ENCODE measurements at places on chromosomes 1 and 21.

DNA sequence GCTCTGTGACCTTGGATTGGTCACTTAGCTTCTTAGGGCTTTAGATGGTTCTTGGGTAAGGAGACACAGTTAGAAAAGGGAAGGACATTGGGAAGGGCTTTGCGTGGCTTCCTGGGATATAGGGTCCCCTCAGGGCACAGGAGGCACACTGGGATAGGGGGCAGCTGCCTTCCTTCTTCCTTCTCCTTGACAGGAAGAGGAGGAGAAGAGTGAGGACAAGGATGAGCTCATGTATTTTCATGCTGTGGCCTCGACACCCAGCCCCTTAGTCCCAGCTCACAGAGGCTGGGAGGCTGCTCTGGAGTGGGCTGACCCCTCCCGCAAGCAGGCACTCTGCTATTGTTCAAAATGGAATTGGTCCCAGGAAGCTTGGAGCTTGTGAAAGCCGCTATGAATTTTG is 45.7 kb upstream of the POU3F1 start:
- DNase-seq: no peak

DNA sequence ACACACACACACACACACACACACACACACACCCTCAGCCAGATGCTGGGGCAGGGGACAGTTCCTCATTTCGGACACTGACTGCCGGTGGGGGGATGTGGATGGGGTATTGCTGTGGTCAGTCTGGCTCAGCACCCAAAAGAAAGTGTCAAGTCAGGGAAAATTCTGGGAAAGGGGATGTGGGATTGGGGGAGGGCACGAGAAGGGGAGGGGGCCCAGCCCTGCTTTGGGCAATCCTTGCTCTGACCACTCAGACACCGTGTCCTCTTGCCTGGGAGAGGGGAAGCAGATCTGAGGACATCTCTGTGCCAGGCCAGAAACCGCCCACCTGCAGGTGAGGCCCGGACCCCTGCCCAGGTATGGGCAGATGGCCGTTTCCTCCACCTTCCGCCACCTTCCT is at the start of gene C1QC:
TSS of gene C1QC (plus strand) at position 253 of the 400 bp plus-strand sequence. CDS start 391 bp downstream, outside the sequence.
- DNase-seq: no peak

DNA sequence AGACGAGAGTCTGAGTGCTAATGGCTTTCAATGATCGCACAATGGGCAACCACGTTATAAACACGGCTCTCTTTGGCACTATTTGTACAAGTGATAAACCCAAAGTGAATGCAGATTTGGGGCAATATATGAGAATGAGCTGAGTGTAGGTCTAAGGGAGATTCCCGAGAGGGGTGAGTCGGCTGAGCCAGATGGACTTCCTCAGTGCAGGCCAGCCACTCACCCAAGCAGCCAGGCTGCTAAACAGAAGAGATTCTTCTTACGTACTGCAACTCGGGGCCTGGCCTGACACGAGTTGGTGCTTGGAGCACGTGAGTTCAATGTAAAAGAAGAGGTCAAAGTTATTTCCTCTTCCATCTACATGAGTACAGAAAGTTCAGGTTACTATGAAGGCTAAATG is 6.2 kb upstream of the MIXL1 start:
- no peak for DNase-seq

GRCh38 chr21:45322960-45323461 is 35.3 kb upstream of the POFUT2 start:
- DNase-seq: no peak

DNA sequence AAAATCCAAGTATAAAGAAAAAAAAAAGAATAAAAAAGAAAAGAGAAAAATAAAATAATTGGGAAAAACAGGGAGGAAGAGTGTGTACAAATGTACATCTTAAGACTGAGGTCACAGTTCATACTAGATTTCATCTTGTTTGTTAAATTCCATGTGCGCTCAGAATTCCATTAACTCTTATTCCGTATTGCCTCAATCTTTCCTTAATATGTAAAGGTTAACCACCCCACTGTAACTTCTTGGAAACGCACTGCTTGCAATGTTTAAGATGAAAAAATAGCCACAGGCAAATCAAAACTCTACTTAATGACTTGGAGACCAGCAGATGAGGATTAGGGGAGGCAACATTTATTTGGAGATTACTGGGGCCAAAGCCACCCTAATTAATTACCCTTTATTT is 23.9 kb upstream of the KCNE1 start:
- DNase-seq: no peak

DNA sequence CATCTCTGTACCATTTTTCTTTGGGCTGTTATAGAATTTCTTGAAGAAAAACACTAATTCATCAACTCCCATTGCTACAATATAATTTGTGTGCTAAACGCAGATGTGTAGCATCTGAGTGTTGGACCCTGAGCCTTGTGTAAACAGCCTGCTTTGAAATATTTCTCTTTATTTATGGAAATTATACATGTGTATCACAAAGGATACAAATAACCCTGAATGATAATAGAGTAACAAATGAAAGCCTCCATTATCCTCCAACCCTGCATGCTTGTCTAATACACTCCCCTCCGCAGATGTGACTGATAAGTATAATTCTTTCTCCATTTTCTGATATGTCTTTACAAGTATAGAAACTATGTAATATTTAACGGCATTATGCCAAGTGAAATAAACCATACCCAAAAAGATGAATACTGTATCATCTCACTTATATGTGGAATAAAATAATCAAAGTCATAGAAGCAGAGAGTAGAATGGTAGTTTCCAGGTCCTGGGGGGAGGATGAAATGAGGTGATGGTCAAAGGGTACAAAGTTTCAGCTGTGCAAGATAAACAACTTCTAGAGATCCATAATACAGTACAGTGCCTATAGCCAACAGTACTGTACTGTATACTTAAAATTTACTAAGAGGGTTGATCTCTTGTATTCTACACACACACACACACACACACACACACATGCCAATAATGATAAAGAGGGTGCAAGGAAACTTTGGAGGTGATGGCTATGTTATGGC is 2.8 kb upstream of the ADAM30 start:
- DNase-seq: no peak

DNA sequence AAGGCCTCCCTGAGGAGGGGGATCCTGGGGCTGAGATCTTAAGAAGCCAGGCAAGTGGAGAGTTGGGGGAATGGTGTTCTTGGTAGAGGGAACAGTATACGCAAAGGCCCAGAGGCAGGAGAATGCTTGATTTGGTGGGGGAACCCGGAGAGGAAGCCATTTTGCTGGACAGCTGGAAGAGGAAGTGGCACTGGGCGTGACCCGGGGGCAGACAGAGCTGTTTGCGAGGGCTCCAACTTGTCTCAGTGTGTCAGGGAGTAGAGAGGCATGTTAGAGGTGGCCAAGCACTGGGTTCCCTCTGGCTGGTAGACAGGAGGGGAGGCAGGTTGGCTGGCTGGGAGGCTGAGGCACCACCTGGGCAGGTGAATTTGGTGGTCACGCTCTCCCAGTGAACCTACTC is 96.3 kb upstream of the ACTL8 start:
- no peak for DNase-seq

DNA sequence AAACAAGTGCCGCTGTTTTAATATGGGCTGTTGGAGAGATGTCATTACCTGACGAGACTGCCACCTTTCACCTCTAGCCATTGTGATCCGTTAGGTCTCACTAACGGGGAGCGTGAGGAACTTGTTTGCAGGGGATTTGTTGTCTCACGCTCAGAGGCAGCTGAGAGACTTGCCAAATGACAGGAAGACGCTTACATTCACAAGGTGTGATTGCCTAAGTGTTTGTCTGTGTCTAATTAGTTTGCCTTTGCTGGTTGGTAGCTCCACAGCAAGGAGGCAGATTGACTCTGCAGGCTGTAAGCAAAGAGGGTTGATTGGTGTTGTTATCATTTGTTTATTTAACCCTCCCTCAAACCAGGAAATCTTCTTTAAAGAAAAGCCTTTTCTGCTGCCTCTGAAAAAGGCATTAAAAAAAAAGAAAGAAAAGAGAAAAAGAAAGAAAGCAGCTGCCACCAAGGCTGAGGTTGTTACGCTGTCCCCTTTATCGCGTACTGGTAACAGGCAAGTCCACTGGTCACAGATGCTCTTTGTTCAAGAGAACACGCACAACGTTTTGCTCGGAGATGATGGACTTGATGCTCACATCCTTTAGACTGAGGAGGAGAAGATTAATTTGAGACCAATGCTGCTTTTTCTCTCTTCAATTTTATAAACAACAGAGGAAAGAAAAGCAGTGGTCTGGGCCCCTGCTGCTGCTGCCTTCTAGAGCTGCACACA is 203.9 kb downstream of the ZNF326 start:
- no peak for DNase-seq

GRCh38 chr1:62046927-62047326 is 147.7 kb upstream of the L1TD1 start:
- DNase-seq: no peak

- no peak for DNase-seq
Measured at GRCh38 chr21:25342816-25343215, 264.5 kb downstream of the MRPL39 start.

DNA sequence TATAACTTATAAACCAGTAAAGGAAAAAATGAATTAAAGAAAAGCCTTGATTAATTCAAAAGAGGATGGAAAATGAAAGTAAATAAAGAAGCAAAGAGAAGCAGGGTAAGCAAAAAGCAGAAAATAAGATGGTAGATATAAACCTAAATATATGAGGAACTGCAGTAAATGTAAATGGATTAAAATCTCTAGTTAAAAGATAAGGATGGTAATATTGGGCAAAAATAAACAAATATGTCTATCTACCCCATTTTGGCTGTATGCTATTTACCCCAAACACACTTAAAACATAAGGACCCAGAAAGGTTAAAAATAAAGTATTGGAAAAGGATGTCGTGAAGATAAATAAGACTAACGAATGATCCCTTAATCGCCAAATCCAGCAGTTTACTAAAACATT is 161.9 kb downstream of the FOXD2 start:
- no peak for DNase-seq

GRCh38 chr1:8685463-8685862 is 132.0 kb downstream of the RERE start:
- DNase-seq: no peak

- no peak for DNase-seq
Measured at GRCh38 chr1:40047276-40047675, 6.7 kb downstream of the CAP1 start.

- DNase-seq: no peak
Measured at GRCh38 chr1:197469620-197470210, 201.7 kb downstream of the CRB1 start.

- no peak for DNase-seq
Measured at GRCh38 chr1:14937288-14937949, 216.1 kb upstream of the TMEM51 start.

DNA sequence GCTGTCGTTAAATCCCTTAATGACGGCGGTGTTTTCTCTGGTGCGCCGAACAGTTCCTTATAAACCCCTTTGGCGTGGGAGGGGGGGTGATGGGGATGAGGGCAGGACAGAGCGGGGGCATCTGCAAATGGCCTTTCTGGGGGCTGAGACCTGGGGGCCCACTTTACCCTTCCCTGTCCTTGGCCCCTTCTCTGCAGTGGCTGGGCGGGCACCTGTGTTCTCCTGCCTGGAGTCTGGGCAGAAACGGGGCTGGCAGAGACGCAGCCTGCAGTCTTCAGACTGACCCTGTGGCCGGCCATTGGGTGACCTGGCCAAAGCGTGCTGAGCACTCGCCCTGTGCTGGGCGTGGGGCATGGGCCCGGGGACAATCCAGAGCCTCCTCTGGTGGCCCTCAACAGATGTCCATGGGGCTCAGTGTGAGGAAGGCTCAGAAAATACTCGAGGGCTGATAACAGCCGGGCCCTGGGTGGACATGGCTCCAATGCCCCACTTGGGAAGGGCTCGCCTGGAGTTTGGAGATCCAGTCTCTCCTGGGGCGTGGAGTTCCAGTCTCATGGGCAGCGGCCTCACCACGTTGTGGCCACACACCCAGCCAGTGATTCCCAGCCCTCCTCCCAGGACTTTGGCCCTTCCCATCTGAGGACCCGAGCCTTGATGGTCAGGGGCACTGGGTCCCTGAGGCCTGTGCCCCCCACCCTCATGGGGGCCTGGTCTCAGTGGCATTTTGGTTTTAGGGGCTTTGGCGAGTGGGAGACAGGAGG is 50.8 kb upstream of the ACTRT2 start:
- DNase-seq: no peak

- no peak for DNase-seq
Measured at GRCh38 chr1:48089356-48089891, 92.2 kb upstream of the TRABD2B start.

GRCh38 chr1:247482747-247483146 is 24.8 kb upstream of the OR2B11 start:
- DNase-seq: no peak

- DNase-seq: no peak
Measured at GRCh38 chr1:57167997-57168396, 202.2 kb upstream of the C8B start.

DNA sequence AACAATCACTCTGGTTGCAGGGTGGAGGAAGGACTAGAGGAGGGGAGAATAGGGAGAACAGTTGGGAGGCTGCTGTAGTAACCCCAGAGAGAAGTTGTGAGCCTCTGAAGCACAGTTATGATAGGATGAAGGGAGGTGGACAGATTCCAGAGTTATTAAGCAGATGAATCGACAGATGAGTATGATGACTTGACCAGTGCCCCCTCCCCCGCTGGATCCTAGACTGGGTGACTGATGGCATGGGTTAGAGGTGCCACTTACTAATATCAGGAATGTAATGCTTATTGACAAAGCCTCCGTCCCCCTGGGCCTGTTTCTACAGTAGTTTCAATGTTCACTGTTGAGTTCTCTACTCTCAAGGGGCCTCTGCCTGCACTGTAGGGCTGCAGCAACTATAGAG is 14.0 kb upstream of the TIPRL start:
- DNase-seq: no peak

DNA sequence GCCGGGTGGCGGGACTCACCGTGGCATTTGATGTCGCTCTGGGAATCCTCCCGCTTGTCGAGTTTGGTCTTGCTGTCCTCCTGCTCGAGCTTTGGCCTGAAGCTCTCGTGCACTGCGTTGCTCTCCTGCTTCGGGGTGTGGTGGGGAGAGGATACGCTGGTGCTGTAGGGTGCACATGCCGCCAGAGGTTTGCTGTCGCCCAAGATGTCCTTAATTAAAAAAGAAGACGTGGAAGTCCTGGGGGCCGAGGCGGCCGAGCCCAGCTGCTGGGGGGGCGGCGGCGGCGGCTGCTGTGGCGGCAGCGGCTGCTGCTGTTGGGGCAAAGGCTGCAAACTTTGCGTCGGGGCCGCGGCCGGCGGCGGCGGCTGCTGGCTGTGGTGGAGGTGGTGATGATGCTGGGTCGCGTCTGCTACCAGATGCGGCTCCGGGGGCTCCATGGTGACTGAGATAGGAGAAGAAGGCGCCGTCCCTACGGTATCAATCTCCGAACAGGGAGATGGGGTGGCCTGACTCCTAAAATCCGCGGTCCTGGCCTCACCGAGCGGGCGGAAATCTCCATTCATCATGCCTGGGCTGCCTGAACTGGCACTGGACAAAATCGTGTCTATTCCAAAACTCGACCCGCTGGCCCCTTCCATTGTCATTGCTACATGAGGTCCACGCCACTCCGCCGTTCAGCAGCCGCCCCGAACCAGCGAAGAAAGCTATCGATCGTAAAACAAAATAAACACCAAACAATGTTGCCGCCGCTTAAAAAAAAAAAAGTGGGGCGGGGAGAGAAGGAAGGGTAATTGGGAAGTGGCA is at the start of gene BARHL2:
TSS of gene BARHL2 (minus strand) at position 751 of the 804 bp plus-strand sequence. CDS start at position 644, 107 bp downstream.
- no peak for DNase-seq

Data from CD4-positive, alpha-beta T cell treated with Interleukin-10 for 1 hour (primary cell).